HTR-8/SVneo (cell line): ENCODE measurements at places on chromosomes 11 and 22.

DNA sequence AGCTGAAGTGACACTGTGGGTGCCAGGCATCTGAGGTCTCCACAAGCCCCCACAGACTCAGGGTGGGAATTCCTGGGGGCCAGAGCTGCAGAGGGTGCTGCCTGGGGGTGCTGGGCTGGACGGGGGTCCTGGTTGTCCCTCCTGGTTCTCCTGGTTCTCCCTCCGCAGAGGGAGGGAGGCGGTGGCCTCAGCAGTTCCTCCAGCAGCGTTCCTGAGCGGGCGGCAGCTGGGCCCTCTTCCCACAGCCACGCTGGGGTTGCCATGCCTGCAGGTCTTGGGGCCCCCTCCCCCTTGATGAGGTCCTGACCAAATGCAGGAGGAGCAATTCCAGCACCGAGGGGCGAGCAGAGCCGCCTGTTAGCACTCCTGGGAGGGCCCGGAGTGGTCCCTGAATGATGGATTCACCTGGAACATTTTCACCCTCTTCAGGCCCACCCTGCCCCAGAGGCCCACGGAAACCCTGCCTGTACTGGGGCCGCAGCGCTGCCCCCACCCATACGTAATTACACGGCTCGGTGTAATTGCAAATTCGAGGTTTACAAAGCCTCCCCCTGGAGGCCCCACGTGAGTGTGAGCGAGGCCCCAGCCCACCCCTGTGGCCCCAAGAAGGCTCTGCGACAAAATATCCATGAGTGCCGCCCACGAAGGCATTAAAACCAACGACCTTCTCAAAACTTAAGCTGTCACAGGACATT, 635 bp downstream of the C11orf21 start:
- no peak for DNase-seq

DNA sequence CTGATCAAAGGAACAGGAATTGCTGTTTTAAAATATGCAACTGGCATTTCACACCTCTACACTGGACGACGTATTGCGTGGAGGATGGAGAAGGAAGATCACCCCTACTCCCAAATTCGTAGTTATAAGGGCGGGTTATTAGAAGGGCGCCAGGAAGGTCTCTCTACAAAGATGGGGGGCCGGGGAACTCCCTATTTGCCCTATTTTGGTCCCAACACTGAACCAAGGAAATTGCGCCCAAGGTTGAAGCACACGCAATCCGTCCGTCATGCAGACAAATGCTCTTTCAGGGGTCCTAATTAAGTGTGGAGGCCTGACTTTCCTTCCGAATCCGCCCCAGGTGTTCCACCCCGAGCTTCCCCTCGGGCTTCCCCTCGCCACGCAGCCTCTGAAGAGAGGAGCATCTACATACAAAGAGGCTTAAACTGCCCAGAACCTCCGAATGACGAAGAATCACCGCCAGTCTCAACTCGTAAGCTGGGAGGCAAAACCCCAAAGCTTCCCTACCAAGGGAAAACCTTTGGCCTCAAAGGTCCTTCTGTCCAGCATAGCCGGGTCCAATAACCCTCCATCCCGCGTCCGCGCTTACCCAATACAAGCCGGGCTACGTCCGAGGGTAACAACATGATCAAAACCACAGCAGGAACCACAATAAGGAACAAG, 396 bp downstream of the NPAT start:
- DNase-seq, result no peak

DNA sequence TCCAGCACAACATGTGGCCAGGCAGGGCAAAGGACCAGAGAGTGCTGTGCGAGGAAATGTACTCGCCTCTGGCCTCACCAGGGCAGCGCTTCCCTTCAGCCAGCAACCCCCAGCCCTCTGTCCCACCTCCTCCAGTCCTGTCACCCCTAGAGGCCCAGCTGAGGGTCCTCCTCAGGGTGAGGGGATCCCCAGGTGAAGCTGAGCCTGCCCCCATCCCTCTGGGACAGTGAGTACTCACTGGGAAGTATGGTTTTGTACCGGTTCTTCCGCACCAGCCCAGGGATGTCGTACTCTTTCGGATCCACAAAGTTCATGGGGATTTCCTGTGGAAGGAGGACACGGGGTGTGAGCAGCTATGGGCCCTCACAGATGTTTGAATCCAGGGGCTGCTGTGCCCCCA, 11.7 kb upstream of the IGSF22 start:
- DNase-seq, result no peak

- DNase-seq, result no peak
Observed at GRCh38 chr11:27514558-27514957, 8.0 kb upstream of the LIN7C start.

DNA sequence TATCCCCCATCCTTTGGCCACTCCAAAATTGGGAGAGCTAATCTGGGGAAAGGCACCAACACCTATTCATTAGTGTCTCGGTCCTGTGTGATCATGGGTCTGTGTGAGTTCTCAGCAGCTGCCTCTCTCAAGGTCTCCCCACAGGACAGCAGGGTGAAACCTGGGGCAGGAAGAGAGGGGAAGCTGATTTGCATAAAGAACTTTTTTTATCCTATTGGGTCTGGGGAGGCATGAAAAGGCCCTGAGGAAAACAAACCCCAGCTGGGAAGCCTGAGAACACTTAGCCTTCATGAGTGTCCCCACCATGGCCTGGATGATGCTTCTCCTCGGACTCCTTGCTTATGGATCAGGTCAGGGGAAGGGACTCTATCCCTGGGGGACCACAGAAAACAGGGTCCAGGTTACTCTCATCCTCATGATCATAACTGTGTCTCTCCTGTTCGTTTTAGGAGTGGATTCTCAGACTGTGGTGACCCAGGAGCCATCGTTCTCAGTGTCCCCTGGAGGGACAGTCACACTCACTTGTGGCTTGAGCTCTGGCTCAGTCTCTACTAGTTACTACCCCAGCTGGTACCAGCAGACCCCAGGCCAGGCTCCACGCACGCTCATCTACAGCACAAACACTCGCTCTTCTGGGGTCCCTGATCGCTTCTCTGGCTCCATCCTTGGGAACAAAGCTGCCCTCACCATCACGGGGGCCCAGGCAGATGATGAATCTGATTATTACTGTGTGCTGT, 116.0 kb upstream of the TOP3B start:
- DNase-seq, result no peak

GRCh38 chr22:28899199-28899853, 16.0 kb downstream of the ZNRF3 start:
- no peak for DNase-seq

GRCh38 chr22:34070051-34070450, 149.8 kb upstream of the LARGE1 start:
- no peak for DNase-seq

- DNase-seq, result peak; percentile 10
Observed at GRCh38 chr11:114738954-114739353, 60.6 kb downstream of the NXPE2 start.

- DNase-seq, result peak; percentile 94
Observed at GRCh38 chr11:65555693-65556231, 2.4 kb downstream of the LTBP3 start.

GRCh38 chr11:58061813-58062212, 31.1 kb downstream of the OR6Q1 start:
- no peak for DNase-seq

GRCh38 chr11:101931692-101932091, 15.4 kb upstream of the ANGPTL5 start:
- DNase-seq, result no peak

GRCh38 chr11:130070109-130070845, 583 bp downstream of the APLP2 start:
- DNase-seq, result no peak

GRCh38 chr11:69611548-69612526, 29.1 kb upstream of the CCND1 start:
- DNase-seq, result no peak

GRCh38 chr11:10410844-10411200, 44.2 kb upstream of the AMPD3 start:
- no peak for DNase-seq

DNA sequence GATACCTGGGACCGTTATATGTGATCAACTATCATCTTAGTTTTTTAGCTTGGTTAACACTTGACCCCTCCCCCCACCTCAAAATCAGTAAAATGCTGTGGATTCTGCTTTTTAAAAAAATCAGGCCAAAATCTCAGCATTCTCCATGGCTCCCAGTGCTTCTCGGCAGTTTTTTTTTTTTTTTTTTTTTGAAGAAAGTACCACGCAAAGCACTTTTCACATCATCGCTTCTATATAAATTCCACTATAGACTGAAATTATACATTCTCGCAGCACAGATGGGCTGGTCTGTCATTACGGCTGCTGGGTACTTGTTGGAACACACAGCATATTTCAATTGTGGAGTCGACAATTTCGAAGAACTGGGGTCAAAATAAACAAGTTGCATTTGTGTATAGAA, 67.7 kb upstream of the PPARA start:
- no peak for DNase-seq

- peak; percentile 71 for DNase-seq
Observed at GRCh38 chr11:44950625-44951476, at the start of gene TP53I11. Gene TP53I11, minus strand, starts transcription at chr11:44950883. Its CDS starts 12,548 bp downstream, at chr11:44938335.

- no peak for DNase-seq
Observed at GRCh38 chr11:9962722-9963121, 298.8 kb downstream of the SWAP70 start.

GRCh38 chr22:27311698-27312550, 489.6 kb downstream of the MN1 start:
- DNase-seq, result no peak

DNA sequence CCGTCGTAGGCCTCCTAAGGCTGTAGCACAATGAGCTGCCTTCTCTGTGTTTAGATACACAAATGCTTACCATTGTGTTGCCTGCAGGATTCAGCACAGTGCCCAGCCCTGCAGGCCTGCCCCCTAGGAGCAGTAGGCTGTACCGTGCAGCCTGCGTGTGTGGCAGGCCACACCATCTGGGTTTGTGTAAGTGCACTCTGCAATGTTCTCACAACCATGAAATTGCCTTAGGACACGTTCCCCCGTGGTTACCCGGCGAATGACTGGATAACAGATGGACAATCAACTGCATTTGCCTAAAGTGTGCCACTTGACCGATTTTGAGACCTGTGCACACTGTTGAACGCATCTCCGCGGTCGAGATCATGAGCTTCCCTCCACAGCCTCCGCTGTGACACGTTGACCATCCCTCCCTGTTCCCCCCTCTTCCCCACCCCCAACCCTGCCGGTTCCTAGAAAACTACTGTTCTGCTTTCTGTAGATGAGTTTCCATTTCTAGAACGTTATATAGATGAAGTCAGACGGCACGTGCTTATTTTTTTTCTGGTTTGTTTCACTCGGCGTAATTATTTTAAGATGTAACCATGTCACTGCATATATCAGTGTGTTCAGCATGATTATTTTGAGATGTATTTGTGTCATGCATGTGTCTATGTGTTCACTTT, 22.2 kb upstream of the CTSD start:
- DNase-seq, result no peak

DNA sequence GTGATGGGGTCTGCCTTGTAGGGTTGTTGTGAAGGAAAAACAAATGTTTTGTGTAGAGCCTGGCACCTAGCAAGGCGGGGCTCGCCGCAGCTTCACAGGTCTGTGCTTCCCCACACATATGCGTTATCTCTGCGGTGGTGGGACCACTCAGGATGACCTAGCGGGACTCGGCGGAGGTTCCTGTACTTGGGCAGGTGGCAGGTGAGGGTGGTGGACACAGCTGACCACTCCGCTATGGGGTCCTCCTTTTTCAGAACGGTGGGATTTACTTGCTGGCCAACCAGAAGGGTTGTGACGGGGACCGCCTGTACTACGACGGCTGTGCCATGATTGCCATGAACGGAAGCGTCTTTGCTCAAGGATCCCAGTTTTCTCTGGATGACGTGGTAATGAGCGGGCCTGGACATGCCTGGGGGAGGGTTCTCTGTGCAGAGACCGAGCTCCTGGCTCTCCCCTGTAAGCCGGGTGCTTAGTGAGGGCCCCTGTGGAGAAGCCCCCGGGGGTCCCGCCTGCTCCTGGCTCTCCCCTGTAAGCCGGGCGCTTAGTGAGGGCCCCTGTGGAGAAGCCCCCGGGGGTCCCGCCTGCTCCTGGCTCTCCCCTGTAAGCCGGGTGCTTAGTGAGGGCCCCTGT, 21.3 kb downstream of the NADSYN1 start:
- no peak for DNase-seq

- DNase-seq, result no peak
Observed at GRCh38 chr22:22880645-22881044, 7.0 kb upstream of the IGLL5 start.

- no peak for DNase-seq
Observed at GRCh38 chr11:68480193-68480592, 19.6 kb downstream of the PPP6R3 start.

DNA sequence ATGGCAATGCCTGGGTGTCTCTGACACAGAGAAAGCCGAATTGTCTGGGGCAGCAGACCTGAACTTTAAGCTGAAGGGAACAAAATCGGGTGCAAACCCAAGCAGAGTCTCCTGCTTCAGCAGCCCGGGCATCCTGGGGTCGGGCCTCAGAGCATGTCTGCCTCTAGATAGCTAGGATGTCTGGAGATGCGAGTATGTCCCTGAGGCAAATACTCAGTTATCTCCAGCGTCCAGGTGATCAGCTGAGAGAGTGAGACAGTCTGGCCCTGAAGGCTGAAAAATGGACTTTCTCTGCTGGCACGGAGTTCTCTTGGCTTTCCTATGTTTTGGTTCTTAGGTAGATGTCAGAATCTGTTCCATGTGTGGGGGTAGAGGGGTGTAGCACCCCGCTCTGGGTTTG, 3.3 kb downstream of the ADAMTS8 start:
- no peak for DNase-seq

GRCh38 chr22:43975041-43975440, 19.8 kb downstream of the SAMM50 start:
- DNase-seq, result no peak

DNA sequence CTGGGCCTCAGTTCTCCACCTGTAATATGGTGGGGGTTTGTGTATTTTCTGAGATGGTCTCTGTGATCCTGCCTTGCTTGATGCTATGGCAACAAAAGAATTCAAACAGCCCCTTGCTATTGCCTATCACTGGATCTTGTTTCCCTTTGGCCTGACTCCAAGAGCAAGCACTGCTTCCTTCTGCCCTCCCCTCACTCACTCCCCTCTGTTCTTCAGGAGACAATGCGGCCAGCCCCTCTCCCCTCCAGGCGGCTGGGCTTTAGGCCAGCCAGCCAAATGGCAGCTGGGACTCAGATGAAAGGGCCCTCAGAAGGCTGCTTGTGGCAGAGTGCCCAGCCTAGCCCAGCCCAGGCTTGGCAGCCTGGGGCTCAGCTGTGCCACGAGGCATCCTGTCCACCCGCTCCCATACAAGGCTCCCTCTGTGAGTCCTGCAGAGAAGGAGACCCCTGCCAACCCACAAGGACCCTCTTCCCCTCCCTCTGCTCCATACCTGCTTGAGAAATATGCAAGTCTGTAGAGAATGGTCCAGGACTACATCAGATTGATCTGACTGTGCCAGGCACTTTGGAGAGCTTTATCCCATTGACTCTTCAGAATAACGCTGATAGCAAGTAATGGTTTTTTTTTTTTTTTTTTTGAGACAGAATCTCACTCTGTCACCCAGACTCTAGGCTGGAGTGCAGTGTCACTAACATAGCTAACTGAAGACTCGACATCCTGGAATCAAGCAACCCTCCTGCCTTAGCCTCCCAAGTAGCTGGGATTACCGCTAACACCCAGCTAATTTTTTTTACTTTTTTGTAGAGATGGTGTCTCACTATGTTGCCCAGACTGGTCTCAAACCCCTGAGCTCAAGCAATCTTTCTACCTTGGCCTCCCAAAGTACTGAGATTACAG, 7.6 kb upstream of the KCTD14 start:
- peak; percentile 65 for DNase-seq
